ENCODE measurements at places on chromosomes 1 and 21.

DNA sequence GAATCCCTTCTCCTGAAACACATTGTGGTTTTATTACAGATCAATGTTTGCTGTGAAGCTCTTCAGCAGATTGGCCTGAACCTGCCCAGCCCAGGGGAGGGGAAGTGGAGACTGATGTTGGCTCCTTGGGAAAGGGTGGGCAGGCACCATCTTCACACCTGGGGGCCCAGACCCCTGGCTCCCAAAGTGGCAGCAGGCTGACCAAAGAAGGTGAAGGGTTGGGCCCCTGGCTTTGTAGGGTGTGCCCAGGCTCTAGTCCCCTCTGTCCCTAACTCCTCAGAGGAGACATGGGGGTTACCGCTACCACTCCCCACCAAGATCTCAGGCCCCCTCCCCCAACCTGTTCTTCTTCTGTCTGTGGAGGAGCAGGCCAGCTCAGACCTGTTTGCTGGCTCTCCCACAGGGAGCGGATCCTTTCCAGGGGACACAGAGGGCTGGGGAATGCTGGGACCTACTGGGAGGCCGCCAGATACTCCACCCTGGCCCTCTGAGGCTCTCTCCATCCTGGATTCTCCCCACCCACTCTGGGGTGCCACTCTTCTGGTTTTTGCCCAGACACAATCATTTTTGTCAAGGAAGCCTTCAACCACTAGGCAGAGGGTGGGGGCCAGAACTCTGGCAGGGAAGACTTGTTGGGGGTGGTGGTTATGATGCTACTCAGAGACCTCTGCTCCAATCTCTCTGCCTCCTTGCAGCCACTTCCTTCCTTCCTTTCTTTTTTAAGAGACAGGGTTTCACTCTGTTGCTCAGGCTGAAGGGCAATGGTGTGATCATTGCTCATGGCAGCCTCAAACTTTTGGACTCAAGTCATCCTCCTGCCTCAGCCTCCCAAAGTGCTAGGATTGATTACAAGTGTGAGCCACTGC, 5.0 kb upstream of the EFNA3 start:
- no peak for DNase-seq

GRCh38 chr1:203036135-203036534, 9.8 kb downstream of the PPFIA4 start:
- no peak for DNase-seq

GRCh38 chr1:21703318-21703963, 34.3 kb upstream of the RAP1GAP start:
- DNase-seq = no peak

GRCh38 chr1:51189421-51190073, 46.5 kb upstream of the RNF11 start:
- DNase-seq = peak; percentile 21

DNA sequence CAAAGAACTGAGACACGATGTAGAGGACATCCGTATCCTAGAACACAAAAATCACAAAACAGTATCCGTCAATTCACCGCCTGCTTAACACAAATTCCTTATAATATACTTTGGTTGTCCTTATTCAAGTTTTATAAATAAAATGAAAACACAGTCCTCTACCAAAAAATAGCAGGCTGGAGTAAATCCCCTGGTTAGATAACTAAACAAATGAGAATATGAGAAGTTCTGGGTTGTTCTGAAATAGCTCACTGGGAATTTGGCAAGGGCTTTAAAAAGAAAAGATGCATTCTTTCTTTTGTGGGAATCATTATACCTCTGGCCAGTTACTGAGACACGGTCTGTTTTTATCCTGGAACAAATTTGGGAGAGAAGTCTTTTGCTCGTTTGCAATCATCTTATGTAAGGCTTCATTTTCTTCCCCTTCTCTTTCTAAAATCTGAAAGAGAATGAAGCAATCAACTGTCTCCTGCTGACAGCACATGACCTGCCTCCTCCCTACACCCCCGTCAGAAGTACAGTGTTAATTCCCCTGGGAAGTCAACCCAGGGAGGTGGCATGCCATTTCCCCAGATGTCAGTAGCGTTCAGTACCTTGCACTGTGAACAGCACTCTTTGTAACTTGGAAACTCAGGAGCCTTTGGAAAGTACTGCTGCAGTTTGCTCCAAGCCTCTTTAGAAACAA, 37.1 kb upstream of the RAP1GAP start:
- DNase-seq = no peak

GRCh38 chr1:201153474-201154388, 543 bp downstream of the TMEM9 start:
- no peak for DNase-seq
